HEK293T (cell line): ENCODE measurements at places on chromosomes 12 and 14.

GRCh38 chr14:34913619-34914018 is 38.5 kb upstream of the BAZ1A start:
- no peak for DNase-seq

DNA sequence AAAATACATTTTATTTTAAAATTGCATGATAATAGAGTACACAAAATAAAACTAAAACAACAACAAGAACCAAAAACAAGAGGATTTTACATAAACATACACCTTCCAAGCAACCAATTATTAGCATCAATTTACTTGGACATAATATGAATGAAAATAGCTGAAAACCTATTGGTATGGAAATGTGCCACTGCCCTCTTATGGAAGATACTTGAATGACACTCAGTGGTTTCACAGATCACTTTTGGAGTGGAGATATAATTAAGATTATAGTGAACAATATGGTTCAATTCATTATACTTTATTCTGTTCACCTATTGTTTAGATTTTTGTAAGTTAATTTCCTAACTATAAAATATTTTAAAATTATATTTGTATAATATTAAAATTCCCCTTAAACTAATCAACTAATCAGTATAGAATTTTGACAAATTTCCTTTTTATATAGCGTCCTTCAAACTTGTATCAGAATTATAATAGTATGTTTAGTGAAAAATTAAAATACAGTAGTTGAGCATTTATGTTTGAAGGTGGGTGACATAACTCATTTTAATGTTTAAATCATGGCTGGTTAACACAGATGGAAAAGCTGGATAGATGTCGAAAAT is 70.1 kb downstream of the SLC6A15 start:
- DNase-seq: peak; percentile 21

- DNase-seq: no peak
Observed at GRCh38 chr14:31886156-31886835, 190.8 kb upstream of the ARHGAP5 start.

DNA sequence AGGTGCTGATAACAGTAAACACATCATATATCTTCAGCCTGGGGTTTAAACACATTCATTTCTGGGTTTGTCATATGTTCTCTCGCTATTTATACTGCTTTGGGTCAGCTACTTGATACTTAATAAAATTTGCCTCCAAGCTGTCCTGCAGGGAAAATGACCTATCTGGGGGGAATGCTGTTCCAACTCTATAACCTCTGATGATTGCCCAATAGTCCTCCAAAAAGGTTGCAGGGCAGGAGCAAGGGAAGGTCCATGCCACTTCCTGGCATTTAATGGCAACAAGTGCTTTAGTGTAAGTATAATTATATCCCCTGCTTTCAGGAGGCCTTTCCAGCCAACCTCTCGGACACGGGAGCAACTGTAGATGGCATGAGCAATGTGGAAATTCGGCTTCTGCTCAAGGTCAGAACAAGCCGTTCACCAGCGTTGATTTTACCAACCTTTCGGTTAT is 198.0 kb upstream of the EEA1 start:
- DNase-seq: no peak

- DNase-seq: peak; percentile 57
Observed at GRCh38 chr14:93824518-93825234, 36.4 kb upstream of the PRIMA1 start.

DNA sequence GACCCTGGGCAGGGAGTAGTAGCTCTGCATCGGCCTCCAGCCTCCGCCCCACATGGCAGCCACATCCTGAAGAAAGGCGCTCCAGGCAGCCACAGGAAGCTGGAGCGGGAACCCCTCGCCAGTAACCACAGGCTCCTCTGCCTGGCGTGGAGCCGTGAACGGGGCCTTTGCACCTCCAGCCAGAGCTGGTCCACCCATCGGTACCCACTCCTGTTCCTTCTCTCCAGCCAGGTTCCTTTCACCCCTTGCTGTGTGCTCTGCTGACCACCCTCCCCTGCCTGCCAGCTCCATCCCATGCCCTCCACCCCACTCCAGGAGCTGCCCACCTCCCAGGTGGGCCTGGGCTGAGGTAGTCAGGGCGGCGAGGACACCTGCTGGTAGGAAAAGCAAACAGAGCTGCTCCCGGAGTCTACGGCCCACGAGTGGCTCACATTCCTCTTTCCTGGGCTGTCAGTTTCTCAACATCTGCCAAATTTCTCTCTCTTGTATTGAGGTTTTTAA is 2.7 kb downstream of the TGFB3 start:
- DNase-seq: peak; percentile 60

GRCh38 chr12:87116780-87117179 is 860.6 kb upstream of the MGAT4C start:
- peak; percentile 13 for DNase-seq

- DNase-seq: no peak
Observed at GRCh38 chr12:28954333-28954732, 194.7 kb upstream of the FAR2 start.

GRCh38 chr14:94332063-94332583 is 9.0 kb upstream of the SERPINA6 start:
- DNase-seq: no peak

- DNase-seq: no peak
Observed at GRCh38 chr14:90612801-90613200, 203.4 kb downstream of the TTC7B start.

GRCh38 chr12:10167599-10167998 is 4.3 kb downstream of the OLR1 start:
- DNase-seq: no peak

DNA sequence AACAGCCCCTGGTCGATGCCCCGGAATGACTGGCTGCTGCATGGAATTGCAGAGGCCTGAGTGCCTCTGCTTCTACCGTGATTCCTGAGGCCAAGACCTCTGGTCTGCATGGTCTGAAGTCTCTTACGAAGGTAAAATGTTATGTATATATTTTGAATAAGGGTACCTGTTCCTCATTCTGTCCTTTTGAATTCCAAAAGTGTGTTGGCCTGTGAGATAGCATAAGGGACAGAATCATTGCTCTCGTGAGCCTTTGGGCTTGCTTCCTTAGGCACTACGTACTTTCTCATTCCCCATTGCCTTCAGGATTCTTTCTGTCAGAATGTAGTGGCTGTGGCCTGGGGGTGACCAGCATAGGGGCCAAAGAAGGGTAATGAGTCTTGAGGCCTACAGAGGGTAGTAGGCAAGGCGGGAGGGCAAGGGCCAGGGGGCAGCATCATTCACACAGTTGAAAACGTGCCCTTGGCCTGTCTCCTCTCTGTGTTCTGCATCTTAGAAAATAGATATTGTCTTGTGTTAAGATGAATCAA is 19.5 kb downstream of the TRAF3 start:
- DNase-seq: no peak

DNA sequence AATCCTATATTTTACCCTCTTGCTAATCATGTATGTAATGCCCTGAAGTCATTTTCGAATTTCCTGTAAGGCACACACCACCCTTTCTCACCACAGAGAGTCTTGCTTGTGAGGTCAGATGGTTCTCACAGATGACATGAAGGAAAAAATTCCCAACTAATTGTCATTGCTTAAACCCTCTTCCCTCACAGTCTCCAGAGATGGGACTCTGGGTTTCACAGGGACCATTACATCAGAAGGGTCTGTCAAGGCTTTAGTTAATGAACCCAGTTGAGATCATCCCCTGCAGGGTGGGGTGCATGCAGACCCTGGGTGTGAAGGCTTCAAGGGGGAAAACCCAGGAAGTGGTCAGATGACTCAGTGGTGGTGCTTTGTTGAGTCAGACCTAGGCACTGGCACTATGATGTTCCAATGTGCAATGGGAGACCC is 229.6 kb downstream of the BCAT1 start:
- DNase-seq: no peak

- DNase-seq: no peak
Observed at GRCh38 chr14:69960296-69960695, 81.1 kb downstream of the SMOC1 start.

DNA sequence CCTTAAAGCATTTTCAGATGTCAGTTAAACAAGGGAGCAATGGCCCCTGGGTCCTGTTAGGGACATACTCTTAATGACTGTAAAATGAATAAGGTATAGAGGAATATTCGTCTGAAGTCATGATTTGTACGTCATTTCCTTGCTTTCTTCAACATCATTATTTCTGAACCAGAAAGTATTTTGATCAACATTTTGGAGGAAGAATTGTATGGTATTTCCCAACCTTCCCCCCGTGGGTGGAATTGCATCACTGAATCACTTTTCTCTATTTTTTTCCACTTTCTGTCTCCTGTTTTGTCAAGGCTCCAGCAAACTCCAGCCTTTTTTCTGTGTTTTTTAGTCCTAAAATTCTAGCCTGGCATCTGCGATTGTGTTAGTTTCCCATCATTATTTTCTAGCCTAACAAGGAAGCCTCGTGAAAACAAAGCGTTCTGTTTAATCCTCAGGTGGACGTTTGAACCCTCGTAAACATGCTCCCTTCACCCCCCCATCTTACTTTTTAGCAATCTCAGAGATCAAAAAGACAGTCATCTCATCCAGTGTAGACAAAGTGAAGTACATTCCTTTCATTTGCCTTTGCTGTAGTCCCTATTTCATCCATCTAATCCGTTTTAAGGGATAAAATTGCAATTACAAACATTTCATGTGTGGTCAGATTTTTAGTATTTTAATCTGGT is 62.3 kb downstream of the ETV6 start:
- no peak for DNase-seq

DNA sequence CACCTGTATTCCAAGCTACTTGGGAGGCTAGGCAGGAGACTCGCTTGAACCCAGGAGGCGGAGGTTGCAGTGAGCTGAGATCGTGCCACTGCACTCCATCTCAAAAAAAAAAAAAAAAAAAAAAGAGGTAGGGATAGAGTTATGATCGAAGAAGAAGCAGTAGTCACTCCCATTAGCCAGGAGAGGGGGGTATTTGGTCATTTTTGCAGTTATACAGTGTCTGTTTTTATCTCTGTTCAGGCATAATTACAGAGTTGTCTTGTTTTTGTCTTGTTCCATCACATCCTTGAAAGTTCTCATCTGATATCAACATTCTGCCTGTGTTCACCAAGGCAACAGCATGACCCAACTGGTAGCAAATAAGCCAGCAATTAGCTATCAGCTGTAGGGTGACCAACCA is 98.5 kb upstream of the TMPO start:
- no peak for DNase-seq

DNA sequence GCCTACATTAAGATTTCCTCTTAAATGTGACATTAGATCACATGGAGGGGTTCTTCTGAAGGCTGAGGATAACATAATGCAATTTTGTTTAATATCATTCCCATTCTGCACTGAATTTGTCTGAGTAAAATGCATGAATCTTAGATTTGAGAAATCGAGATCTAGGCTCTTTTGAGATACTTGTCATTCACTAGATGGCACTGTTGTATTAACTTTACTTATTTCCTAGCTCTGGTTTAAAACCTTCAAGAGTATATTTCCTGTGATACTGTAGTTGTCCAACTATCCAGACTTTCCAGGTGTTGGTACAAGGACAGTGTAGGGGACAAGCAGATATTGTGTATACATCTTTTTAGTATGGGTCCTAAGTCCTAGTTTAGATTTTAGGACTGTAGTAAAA is 91.7 kb upstream of the SEL1L start:
- peak; percentile 19 for DNase-seq

- DNase-seq: peak; percentile 21
Observed at GRCh38 chr12:93380480-93381121, 2.9 kb downstream of the NUDT4 start.

GRCh38 chr12:42129595-42130204 is 15.0 kb downstream of the GXYLT1 start:
- DNase-seq: peak; percentile 45

- no peak for DNase-seq
Observed at GRCh38 chr12:70571029-70571428, 66.2 kb downstream of the PTPRB start.

DNA sequence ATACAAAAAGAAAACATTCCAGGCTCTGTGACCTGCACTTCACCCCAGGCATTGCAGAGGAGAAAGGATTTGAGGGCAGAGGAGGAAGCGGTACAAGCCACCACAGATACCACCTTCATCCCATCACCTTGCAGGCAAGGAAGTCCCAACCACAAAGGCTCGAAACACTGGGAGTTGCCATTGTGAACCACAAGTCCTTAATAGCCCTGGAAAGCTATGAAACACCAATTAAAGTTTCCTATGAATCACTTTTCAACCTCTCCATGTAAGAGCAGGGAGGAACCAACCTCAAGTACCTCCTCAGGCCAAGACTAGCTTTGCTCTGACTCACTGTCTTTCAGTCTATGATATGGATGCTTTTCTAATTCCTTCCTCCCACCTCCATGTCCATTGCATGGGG is 27.0 kb downstream of the MAP3K9 start:
- DNase-seq: no peak

GRCh38 chr12:2390850-2391390 is 338.1 kb downstream of the CACNA1C start:
- no peak for DNase-seq

DNA sequence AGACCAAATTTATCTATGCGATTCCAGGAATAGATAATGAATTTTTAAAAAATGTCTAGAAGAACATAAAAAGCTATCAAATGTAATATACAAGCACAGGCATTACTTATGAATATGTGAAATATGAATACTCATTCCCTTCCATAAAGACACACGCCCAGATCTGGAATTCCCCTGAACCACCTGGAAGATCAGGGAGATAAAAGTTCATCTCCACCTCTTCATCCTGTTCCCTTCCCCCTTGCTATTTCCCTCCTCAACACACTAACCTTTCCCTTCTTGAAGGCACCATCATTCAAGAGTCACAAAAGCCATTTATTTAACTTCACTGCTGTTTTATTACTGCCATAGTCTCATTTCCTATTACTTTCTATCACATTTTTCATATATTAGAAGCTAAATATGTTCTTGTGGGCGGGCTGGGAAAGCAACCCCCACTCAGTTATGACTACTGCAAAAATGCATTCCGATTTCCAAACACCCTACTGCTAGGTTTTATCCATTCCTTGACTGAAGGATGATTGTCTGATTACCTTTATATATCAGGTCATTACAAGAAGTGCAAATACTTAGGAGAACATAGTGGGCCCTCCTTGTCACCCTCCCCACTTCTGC is 16.1 kb downstream of the FGD6 start:
- no peak for DNase-seq

- DNase-seq: no peak
Observed at GRCh38 chr12:95480230-95480629, 6.3 kb downstream of the METAP2 start.

DNA sequence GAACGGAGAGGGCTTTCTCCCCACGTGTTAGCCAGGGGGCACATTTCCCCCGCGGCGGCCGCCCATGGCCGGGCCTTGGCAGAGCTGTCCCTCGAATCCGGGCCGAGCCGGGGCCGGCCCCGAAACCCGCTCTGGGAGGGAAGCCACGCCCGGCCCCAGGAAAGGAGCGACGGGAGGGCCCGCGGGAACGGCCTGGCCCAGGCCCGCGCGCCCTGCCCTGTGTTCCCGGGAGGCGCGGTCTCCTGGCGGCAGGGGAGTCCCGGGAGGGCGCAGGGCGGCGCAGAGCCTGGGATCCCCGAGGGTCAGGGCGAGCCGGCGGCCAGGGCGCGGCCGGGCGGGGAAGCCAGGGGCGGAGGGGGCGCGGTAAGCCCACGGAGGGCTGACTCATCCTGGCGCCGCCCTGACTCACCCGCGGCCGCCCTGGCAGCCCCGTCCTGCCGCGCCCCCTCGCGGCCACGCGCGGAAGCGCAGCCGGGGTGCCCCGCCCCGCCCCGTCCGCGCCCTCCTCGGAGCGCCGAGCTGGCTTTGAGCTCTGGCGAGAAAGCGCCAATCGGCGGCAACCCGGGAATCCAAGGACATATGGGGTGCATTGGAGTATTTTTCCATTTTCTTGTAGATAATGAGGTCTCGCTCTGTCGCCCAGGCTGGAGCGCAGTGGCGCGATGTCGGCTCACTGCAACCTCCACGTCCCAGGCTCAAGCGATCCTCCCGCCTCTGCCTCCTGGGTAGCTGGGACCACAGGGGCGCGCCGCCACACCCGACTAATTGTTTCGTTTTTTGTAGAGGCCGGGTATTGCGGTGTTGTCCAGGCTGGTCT is 31.8 kb upstream of the PLEKHG6 start:
- peak; percentile 91 for DNase-seq
